LHCN-M2 (cell line): ENCODE measurements at places on chromosomes 6 and 20. TPM values are rescaled to one million over a fixed set of nuclear protein-coding genes. Genes with fewer than 3 reads are reported as not detected.
A peak's percentile ranks its signal among the peaks of the same experiment; 100 is the strongest.

Gene KIAA0408
- 2.4 and 5.0 TPM in 2 replicates for total RNA-seq

Gene ANGPT4
- total RNA-seq: not detected in 2 replicates

Gene DDAH2
- total RNA-seq: 78.4 and 85.8 TPM in 2 replicates

Gene IRF4
- total RNA-seq: not detected in 2 replicates

DNA sequence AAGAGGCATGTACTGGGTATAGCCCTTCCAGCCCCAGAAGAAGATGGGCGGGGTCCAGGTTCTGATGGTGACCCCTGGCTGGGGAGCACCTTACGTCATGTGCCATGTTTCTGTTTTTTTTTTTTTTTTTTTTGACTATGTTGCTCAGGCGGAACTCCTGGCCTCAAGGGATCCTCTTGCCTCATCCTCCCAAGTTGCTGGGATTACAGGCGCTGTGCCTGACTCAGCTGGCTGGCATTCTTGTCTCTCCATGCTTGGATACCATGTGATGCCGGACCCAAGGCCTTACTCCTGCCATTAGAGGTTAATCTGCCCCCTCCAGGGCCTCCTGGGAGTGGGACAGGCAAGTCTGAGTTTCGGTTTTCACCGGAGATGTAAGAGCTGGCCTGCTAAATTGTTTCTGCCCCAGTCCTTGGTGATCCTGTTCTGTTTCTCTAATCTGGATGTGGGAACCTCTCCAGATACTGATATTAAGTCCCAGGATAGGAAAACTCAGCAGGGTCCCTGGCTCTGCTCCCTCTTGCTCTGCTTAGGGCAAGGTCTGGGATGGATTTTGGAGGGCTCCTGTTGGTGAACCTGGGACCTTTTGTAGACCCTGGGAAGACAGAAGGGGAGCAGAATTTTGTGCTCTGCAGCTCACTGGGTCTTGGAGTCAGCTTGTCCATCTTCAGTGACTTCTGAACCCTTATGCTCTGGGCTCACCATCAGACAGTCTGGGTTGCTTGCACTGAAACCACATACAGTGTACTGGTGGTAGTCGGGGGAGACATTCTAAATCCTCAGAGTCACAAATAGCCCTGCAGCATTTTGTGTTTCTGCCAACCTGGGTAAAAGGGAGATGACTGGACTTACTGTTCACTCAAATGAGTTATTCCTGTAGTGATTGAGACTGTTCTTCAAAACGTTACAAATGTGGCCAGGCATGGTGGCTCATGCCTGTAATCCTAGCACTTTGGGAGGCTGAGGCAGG, 45.1 kb downstream of the PTK7 start:
- peak; percentile 98 for DNase-seq

- no peak for DNase-seq
Observed at GRCh38 chr20:58463256-58463655, 51.9 kb downstream of the APCDD1L start.

- no peak for DNase-seq
Observed at GRCh38 chr6:33904050-33904746, 100.4 kb upstream of the MLN start.

GRCh38 chr6:68233623-68234022, 401.5 kb upstream of the ADGRB3 start:
- peak; percentile 83 for DNase-seq

GRCh38 chr6:63352544-63353285, 32.9 kb upstream of the LGSN start:
- DNase-seq: peak; percentile 52
